ENCODE measurements at places on chromosomes 7 and 10.

DNA sequence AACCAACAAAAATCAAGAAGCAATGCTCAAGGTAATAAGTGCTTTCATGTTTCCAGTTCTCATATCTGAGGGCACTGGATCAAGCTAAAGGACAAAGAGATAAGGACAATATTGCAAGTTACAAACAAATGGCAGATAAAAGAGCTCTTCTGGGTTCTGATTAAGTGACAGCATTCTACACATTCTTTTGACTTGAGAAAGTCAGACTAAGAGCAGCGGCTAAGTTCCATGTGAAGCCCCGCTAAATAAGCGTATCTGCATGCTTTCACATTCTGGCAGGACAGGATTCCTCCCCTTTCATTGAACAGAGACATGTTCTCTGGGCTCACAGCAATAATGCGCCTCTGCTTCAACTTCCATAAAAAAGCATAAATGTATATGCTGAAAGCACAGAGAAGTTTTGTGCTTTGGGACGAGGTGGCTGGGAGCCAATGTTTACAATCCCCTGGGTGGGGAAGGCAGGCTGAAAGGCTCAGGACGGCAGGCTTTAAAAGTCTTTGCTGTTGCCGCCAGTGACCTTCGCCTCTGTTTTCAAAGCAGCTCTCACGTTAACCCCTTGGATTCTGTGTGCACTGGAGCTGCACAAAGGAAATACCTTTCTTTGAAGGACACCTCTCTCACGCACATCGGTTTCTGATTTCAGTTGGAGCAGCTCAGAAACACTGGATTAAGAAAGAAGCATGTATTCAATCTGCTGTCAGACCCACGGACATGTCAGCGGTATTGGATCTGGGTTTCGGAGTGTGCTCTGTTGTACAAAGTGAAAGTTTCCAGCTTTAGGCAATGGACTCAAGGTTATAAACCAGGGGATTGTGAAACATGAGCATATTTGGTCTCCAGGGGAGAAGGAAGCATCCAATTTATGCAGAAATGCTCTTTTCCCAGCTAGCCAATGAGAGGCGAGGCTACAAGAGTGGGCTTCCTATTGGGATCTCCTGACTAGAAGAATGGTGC, 105.4 kb upstream of the FAM133B start:
- no peak for DNase-seq

DNA sequence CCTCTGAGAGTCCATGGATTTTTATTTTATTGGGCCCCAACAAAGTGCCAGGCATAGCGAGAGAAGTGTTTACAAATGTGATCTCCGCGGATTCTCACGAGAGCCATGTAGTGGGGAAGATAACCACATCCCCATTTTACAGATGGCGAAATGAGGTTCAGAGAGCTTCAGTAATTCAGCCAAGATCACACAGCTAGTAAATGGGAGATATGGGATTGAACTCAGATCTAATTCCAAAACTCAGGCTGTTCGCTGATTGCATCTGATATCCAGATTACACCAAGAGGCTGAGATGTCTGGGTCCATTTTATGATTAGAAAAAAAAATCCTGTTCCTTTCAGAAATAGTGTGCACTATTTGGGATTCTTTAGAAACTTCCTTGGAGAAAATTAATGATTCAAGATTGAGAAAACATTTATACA, 1.3 kb downstream of the FAS start:
- peak; percentile 53 for DNase-seq

DNA sequence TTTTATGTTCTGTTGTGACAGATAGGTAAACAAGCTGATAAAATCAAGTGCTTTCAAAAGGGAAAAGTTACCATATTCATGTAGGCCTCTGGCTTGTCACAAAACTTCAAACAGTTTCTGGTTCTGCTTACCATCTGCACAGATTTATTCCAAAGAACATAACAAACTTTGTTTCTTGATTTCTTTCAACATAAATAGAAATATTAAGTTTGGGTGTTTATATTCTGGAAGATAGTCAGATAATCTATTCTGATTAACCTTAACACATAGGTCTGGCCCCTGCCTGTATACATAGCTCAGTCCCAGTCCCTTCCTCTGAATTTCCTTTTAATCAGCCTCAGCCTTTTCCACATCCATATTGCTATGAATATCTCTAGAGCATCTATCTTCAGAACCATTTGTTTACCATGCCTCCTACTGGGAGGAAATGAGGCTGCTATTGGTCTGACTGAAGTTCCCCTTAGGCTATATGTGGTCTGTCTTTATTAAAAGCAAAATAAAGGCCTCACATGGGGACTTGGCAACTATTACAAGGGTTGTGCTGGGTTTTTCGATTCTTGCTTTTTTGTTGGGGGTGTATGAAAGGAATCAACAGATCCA, 319.0 kb downstream of the HPSE2 start:
- DNase-seq = no peak

- no peak for DNase-seq
Observed at GRCh38 chr10:97514344-97514743, 15.6 kb downstream of the UBTD1 start.

GRCh38 chr7:371119-371778, 81.3 kb downstream of the FOXL3 start:
- DNase-seq = no peak

DNA sequence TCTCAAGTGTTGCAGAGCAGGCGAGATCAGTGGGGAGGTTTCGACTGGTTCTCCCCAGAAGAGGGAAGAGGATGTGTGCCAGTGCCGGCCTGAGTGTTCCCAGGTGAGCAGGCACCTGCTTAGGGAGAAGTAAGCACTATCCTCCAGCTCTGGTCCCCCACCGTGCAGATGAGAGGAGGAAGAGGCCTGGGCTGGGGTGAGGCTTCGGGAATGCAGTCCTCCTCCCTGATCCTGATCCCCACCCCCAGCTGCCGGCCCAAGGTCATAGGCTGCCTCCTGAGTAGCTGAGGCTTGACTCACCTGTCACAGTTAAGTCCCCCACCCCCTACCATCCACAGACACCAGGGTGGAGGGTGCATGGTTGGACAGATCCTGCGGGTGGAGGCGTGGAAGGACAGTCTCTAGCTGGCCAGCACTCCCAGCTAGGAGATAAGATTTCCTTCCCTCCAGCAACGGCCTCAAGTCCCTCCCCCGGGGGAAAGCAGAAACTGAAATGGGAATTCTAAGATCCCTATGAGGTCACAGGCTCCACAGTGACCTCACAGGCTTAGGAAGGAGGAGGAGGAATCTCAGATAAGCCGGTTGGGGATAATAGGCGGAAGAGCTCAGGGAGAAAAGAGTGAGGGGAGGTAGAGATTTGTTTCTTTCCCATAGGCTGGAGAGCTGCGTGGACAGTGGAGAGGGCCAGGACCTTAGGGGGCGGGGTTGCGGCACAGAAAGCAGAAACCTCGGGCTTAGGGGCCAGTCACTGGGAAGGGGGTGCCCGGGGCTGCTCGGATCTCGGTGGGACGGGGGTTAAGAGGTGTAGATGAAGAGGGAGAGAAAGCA, 1.0 kb downstream of the LRCH4 start:
- no peak for DNase-seq

DNA sequence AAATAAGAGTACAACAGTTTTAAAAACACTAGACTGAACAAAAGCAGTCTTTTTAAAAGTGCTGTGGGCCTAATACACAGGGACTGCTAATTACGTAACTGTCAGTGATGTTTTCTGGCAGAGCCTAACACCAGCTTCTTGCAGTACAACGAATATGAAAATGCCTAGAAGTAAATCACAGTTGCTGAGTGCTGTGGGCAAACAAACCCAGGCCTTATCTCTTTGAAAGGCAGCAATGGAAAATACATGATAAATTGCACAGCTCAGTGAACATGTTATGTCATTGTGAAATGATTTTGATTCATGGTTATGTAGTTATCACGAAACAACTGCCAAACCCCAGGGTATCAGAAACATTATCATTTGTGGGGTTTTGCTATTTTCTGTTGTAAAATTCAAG, 428.4 kb downstream of the GFRA1 start:
- no peak for DNase-seq

DNA sequence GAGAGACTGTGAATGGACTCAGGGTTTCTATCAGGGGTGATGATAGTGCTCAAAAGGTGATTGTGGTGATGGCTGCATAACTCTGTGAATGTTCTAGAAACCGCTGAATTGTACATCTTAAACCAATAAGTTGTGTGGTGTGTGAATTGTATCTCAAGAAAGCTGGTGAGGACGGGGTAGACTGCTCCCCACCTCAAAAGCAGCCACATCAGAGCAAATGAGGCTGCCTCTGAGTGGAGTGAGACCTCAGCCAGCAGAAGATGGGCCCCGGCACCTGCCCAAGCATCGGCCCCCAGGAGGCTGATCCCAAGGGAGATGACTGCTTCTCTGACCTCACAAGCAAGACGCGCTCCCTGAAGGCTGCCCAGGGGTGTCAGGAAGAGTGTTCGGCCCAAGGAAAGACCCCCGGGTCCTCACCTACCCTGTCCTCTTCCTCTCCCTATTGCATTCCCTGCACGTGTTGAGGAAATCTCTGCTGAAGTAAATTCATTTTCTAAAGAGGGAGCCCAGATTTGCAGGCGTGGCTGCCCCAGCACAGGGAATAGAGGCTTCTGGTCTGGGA, 279.3 kb upstream of the SHH start:
- no peak for DNase-seq

- no peak for DNase-seq
Observed at GRCh38 chr7:45682836-45683555, 108.8 kb downstream of the ADCY1 start.

DNA sequence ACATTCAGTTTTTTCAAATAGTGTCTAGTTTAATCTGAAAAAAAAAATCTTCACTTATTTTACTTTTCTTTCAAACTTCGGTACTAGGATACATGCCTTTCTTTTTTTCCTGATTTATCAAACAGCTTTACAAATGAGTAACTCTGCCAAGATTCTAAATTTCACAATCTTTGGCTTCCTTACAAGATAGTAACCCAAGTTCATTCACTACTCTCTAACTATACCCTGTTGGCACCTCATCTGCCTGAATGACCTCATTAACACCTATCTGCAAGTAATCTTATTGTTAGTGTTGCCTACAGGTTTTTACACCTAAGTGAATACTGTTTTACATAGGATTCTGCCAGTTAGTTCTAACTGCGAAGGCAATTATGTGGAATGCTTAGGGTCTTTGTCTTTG, 159.8 kb downstream of the FOXP2 start:
- no peak for DNase-seq

DNA sequence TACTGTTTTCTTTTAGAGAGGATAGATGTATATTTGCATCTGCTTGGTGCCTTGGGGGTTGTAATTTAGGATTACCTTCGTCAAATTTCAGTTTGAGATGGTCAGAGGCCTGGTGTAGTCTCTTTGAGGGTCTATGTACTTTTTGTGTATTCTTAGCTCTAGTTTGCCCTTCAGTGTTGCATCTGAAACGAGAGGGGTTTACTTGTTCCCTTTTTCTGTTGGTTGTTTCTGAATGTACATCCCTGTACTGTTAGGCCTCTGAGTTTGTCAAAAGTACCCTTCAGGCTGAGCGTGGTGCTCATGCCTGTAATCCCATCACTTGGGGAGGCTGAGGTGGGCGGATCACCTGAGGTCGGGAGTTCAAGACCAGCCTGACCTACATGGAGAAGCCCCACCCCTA, 60.0 kb downstream of the MLLT10 start:
- no peak for DNase-seq

DNA sequence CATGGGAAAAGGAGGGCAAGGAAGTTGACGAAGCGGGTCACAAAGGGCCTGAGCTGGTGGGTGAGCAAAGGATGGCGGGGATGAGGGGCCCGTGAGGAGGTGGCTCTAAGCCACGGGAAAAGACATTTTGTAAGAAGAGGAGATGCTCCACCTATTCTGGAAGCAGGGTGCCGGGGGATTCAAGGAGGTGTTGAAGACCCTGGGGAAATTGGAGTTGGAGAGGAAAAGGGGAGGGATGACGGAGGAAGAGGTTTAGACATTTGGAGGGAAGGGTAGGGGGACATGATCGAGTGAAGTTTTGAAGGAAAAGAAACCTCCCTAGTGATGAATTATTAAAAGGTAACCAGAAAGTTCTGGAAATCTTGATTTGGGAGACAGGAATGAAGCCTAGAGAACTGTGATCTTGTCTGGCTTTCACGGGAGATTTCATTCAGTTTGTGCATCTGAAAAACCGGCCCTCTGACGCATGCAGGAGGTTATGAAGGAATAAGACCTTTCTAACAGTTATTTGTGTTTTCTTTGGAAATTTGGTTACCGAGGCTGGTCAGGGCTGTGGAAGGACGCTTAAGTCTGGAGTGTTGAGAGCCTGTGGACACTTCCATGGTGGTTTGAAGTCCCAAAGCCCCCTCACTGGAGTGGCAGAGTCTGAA, 1.4 kb downstream of the SMO start:
- DNase-seq = no peak

DNA sequence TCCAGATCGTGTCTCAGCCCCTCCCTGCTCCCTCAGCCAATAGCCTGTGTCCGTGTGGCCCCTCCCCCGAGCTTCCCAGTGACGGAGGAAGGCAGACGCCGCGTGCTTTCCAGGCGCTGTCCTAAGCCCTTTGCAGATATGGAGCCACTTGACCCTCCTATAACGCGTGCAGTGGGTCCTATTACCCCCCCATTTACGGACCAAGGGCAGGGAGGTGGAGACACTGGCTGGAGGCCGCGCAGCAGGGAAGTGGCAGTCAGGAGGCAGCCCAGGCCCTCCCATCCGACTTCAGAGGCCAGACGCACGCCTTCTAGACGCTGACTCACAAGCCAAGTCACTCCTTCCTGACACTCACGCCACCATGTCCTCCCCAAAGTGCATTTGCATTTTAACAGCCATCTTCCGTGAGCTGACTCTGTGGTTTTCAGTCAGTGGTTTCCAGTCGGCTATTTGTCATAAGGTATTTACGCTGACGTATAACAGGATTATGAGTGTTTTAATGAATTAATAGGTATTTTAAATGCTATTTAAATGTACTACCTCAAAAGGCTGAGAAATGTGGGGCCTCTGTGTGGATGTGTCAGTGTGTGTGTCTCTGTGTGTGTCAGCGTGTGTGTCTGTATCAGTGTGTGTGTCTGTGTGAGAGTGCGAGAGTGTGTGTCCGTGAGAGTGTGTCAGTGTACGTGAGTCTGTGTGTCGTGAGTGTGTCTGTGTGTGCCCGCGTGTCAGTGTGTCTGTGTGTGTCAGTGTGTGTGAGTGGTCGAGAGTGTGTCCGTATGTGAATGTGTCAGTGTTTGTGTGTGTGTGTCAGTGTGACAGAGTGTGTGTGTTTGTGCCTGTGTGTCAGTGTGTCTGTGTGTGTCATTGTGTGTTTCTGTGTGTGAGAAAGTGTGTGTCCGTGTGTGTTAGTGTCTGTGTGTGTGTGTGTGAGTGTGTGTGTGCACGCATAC, 92.0 kb upstream of the INSIG1 start:
- peak; percentile 98 for DNase-seq

GRCh38 chr7:137992550-137993394, 9.1 kb downstream of the CREB3L2 start:
- DNase-seq = peak; percentile 53

DNA sequence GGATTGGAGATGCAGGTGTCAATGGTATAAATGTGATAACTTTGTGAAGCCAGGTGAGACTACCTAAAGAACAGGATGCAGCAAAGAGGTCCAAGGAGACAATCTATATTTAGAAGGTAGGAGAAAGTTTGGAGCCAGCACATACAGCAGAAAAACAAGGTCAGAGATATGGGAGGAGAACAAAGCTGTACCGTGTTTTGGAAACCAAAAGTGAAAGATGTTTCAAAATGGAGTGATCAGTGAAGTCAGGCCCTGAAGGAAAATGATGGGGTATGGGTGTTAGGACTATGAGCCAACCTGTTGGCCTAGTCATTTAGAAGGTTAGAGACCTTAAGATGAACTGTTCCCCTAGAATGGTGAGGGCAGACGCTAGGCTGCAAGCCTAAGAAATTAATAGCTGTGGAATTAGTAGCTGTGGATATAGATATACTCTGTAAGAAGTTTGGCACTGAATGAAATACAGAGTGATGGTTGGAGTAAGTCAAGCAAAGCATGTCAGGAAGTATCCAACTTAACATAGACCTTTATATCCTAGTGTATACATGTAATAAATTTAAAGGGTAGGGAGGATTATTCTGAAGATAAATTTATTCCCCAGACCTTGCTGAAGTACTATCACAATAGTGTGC, 149.8 kb upstream of the WNT16 start:
- DNase-seq = no peak

Measured in activated CD4-positive, alpha-beta T cell treated with anti-CD3 and anti-CD28 coated beads, Interleukin-2, Interleukin-4, amounts not matched to agents 100 ng/mL and 50 ng/mL, durations not matched to agents 16 hours and 8 hours (primary cell).